NCI-H446 (cell line): ENCODE measurements at places on chromosomes 11 and 22.

GRCh38 chr11:86456075-86456939 lies 81.6 kb downstream of the CCDC81 start:
- DNase-seq = peak; percentile 81

- peak; percentile 39 for DNase-seq
Observed at GRCh38 chr11:76810151-76810853, 27.1 kb downstream of the TSKU start.

DNA sequence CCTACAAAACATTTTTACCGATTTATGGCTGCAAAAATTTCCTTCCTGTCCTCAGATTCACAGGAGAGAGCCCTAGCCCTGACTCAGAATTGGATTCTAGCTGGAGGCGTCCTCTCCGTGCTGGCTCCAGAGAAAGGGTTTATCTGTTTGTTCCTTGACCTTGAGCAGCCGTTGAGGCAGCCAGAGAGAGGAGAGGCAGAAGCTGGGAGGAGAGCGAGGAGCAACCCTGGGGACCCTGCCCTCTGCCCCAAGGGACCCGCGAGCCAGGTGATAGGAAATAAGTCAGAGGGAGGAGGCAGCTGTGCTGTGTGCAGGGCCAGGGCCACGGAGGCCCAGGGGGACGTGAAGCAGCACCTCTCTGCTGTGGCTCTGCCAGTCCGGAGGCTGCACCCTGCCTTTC lies 75.6 kb downstream of the IGLL1 start:
- DNase-seq = no peak

GRCh38 chr11:130246738-130247137 lies 68.0 kb downstream of the ZBTB44 start:
- DNase-seq = no peak
